ENCODE measurements at places on chromosomes 4 and X.

DNA sequence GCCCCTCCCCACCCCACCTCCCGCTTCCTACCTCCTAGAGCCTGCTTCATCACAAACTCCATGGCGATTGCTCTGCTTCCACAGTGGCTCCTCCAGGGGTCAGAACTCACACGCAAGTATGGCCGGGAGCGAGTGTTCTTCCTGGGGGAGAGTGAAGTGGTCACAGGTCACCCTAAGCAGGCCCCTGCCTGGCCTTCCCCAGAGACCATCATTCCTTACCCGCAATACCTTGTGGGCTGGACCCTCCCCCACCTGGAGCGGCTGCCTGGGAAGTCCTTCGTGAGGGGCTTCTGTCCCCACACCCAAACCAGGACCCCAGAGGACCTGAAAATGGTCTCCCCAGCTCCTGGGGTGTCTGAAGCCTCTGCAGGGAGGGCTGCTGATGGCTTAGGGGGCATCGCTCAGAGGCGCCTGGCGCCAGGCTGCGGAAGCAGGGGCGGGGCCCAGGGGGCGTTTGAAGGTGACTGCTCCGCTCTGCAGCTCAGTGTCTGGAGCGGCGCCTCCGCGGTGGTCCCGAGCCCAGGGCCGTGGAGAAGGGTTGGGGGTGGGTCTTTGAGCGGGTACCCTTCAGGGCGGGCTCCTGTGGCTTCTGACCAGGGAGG, 1.4 kb downstream of the CPLX1 start:
- DNase-seq, result no peak

DNA sequence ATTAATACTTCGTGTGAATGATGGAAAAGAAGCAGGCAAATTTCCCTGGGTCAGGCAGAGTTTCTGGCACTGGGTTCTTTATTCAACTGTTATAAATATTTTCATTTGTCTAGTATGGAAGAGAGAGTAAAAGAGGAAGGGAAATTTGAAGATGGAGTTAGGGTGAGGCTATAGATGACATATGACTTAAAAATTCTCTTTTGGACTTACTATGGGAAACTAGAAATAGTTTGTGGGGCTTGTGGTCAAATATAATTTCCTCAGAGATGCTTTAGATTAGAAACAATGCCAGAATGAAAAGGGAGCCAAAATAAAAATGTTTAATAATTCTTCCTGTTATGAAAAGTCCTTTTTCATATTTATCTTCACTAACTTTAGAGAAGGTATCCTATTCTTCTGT, 103.2 kb downstream of the GC start:
- no peak for DNase-seq

DNA sequence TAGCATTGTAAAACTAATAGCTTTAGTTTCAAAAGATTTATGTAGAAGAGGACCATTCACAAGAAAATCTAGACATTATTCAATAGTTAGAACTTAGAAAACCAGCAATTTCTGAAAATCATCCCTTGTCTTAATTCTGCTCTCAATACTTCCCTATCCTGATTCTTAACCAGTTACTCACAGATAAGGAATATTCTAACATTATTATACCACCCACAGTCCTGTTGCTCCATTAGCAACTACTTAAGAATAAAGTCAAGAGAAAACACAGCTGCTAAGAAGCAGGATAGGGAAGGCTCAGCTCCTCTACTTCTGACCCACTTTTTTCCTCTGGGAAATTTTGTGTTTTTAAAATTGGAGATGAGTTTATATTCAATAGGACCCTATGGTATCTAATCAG, 47.7 kb downstream of the PHKA1 start:
- no peak for DNase-seq

DNA sequence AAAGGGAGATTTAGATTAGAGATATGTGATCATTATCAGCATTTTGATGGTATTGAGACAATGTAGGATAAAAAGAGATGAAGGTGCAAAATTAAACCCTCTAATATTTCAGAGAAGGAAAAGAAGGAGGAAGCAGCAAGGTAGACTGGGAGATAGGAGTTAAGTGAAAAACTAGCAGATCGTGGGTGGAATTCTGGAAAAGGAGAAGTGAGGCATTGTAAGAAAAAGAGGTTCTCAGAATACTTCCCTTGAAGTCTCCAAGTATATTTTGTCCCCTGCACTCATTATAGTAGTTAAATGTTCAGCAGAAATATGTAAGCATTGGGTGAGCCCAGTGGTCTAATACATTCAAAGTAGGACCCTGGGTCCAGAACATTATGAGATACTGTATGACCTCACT, 30.3 kb downstream of the COPS4 start:
- DNase-seq, result no peak

DNA sequence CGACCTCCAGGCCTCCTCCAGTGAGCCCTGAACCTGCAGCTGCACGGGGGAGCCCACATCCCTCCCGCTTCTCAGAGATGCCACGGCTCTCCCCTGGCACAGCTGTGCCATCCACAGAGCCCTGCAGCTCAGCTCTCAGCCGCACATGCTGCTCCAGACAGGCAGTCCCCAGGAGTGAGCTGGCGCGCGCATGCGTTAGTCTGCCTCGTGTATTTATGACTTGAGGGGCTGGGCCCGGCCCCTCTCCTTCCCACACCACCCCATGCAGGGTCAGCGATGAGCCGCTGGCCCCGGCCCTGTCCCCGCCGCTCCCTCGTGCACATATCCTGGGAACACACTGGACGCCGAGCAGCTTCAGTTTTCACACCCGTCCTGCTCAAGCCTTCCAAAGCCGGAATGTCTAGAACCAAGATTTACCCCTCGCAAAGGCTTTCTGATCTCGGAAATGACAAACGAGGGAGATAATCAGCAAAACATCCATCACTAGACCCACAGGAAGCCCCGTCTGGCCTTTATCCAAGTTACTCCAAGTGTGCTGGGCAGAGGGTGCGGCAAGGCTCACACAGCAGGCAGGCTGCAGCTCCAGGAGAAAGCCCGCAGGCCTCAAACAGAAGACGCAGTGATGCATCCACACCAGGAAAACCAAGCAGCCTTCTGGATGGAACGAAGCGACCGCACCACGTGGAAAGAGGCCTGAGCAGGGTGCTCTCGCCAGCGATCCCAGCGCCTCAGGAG, 24.3 kb downstream of the GAK start:
- no peak for DNase-seq

- DNase-seq, result no peak
Measured at GRCh38 chr4:79087071-79087470, 147.8 kb upstream of the PAQR3 start.

DNA sequence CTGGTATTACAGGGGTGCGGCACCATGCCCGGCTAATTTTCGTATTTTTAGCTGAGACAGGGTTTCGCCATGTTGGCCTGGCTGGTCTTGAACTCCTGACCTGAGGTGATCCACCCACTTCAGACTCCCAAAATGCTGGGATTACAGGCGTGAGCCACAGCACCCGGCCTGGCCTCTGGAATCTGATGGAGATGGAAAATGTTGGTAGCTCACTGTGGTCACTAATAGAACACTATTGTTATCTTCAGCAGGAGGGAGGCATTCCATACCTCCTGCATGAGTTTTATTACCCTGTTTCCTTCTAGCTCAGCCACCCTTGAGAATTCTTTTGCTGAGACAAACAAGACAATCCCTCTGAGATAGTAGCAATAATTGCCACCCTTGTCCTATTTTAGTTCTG, 105.0 kb downstream of the SHROOM3 start:
- DNase-seq, result no peak

DNA sequence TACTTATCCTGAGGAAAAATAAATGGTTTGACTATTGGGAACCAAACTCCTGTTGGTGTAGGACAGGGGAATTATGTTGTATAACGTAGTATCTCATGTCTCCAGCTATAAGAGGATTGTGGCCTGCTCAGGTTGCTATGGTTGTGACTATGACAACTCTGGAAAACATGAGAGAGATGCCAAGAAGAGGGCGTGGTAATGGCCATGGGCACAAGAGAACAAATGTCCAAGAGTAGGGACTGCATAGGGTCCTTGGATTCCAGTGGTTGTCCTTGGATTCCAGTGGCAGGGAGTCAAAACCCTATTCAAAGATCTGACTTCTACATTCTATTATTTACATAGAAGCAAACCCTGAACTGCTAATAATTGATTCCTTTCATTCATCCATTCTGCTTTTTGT, 6.8 kb upstream of the MOB1B start:
- no peak for DNase-seq

GRCh38 chr4:5722328-5722727, 11.3 kb downstream of the EVC start:
- no peak for DNase-seq

DNA sequence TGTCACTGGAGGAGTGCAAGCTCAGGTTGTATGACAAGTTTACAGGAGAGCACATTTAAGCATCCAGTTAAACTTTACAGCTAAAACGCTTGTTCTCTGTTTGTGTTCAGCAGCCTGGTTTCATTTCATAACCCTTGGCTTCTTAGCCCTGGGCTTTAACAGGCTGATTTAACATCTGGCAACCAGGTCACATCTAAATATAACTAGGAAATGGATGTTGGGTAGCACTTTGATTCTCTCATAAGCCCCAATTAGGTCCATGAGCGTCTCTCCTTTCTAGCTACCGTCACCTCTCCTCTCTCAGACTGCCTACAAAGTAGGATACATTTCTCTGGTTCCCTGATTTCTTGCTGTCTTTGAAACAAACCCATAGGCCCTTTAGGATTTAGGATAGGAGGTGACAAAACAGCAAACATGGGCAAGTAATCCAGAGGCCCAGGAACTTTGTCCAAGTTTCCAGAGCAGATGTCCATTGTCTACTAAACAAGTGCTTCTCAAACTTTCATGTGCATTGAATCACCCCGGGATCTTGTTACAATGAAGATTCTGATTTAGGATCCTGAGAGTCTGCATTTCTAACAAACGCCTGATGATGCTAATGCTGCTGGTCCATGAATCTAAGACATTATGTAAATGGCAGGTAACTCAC, 22.5 kb downstream of the OTUD6A start:
- no peak for DNase-seq

DNA sequence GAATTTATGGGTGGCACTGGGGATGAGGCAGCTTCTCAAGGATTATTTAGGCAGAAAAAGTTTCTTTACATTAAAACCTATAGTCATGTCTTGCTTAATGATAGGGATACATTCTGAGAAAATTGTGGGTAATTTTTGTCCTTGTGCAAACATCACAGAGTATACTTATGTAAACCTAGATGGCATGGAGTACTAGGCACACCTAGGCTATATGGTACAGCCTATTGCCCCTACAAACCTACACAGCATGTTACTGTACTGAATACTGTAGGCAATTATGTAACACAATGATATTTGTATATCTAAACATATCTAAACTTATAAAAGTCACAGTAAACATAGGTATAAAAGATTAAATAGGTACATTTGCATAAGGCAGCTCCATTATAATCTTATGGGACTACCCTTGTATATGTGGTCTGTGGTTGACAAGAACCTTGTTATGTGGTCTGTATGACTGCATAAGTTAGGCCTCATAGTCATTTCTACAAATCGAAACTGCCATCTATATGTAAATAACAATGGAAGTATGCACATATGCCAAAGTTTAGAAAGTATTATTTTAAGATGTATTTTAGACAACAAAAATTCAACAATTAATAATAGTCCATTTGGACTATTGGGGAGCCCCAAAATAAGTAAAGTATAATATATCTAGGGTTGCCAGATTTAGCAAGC, 87.3 kb downstream of the CFAP299 start:
- no peak for DNase-seq

GRCh38 chr4:69859140-69859685, 732 bp downstream of the SULT1E1 start:
- DNase-seq, result no peak

GRCh38 chr4:55758066-55758465, 61.5 kb upstream of the EXOC1L start:
- DNase-seq, result no peak

DNA sequence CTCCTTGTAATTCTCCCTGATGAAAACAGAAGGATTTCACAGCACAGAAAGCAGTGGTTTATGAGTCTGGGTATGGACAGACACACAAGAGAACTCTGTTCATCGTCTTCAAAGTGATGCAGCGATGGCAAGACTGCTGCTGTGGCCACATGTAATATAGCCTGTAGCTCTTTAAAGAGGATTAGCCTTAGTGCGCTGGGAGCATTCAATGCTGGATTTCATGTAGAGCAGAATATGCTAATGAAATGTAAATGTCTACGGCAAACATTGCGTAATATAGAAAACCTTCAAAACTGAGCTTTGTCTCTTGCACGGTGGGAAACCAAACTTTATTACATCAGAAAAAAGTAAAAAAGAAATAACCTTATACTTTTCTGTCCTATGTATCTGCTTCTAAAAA, 42.9 kb downstream of the ALPK1 start:
- DNase-seq, result no peak

DNA sequence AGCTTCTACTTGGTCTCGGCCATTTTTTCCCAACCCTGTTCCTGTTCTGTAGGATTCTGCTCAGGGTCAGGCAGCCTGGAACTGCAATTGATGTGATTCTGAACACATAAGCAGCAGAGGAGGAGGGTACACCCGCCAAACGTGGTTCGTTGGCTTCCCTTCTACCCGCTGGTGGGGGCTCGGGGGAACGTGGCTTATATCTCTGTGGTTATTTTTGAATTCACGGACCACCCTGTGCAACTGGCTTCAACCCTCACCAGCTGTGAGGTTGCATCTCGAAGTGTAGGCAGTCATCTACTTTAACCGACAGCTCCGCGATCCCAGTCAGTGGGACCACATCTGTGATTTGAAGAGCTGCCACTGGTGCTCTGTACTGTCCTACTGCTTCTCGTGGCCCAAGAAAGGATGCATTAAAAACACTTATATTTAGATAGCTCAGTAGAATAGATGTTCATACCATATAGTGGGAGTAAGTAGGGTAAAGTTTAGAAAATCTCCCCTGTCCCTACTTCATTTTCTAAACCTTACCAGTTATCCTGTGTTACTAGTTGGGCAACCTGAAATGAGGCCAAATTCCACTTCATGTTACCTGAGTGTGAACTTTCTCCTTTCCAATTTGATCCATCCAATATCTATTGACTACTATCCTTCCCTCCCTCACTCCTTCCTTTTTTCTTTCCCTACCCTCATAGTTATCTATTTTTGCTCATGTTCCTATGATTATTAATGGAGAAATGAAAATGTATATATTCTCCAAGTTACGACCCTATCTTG, 80.4 kb upstream of the BCOR start:
- DNase-seq, result no peak

DNA sequence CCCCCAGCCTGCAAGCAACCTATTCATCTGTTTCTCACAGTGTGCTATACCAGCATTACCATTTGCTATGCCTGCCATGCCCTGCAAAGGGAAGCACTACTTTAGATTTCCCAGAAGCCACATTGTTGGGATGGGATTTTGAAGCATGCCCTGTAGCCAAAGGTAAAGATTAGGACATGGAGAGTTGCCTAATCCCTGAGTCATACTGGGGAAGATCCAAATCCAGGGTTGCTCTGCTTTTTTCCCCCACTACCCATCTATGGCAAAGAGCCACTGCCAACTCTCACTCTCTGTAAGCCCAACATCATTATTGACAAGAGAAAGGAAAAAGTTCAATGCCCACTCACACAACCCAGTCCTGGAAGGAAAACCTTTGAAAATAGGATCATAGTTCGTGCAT, 36.7 kb upstream of the TMEM164 start:
- no peak for DNase-seq

DNA sequence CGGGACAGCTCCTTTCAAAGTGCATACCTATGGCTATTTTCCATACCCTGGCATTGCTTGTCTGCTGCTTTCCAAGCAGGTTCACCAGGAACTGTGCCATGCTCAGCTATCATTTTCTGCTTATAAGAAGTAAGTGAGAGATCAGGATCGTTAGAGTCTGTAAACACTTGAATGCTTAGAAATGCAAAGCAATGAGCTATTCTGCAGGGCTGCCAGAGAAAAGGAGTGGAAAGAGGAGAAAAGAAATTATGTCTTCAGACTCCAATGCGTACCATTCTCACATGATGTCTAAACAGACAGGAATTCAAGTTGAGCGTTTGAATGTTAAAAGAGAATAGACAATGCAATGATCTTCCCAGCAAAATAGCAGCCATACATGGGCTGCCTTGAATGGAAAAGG, 245.5 kb upstream of the SLC7A11 start:
- DNase-seq, result no peak

Data from GM13977 (cell line).